Stimulated activated CD4-positive, alpha-beta T cell treated with anti-CD3 and anti-CD28 coated beads, Interleukin-4, amount 100 ng/mL, for 1 hour (primary cell): ENCODE measurements at places on chromosomes 12 and 14.

- no peak for DNase-seq
These were observed 83.1 kb downstream of the KICS2 start for GRCh38 chr12:64139021-64139420.

GRCh38 chr14:74377976-74378690, 29.9 kb downstream of the VRTN start:
- DNase-seq, result no peak

GRCh38 chr14:104187121-104187889, 48.9 kb downstream of the KIF26A start:
- no peak for DNase-seq

DNA sequence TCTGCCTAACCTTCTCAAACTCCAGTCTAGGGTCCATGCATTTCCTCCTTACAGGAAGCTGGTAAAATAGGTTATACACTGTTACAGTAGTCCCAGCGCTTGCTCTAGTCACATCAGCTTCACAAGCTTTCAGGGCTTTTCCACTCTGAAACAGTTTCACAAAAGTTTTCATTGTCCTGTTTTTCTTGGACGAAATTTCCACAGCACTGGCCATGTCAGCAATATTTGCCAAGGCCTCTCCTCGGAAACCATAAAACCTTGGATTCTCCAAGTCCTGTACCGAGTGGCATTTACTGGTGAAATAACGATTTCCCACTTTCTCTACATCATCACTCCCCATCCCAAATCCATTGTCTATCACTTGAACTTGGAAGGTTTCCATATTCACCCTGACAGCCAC, 2.1 kb downstream of the MLH3 start:
- no peak for DNase-seq

DNA sequence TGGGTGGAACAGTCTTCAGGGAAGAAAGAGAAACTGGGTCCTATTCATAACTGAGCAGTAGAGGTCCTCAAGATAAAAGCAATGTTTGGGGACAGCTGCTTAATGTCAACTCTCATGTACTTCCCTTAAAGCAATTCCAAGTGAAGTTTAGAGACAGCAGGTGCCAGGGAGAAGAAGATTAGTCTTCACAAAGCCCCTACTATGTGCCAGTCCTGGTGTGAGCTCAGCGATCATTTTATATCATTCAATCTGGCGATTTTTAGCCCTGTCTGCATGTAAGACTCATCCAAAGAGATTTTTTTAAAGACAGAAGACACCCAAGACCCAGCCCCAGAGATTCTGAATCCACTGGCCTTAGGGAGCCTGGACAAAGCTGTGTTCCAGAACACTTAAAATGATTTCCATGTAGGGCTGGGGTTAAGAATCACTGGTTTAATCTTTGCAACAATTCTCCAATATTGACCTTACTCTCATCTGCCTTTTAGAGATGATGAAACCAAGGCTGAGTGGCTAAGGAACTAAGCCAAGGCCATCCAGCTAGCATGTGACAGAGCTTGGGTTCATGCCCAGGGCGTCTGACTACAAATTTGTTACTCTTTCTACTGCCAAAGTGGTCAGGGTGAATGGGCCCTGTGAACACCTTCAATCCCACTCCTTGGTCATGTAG, 404.5 kb upstream of the TBX3 start:
- DNase-seq, result no peak

GRCh38 chr12:31773223-31773750, 44.5 kb upstream of the AMN1 start:
- DNase-seq, result no peak

DNA sequence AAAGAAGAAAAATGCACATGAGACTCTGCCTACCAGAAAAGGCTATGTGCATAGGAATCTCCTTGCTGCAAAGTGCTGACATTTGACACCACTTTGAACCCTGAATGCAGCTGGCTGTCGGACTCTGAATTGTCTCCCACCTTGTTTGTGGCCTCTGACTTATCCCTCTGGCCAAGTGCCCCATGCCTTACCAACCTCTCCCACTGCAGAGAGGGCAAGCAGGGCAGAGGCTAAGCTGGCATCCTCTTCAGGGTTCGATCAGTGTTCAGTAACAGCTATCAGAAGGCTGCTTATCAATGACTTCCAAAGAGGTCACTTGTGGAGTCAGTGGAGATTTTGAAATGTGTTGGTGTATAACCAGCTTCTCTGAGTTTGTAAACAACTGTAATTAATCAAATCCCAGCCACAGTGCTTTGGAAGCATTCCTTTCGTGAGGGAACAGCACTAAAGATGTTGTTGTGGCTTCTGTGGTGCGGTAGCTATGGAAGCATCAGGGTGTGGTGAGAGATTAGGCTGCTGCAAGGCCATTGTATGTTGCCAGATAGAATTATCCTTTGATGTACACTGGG, 22.6 kb upstream of the BMP4 start:
- no peak for DNase-seq

DNA sequence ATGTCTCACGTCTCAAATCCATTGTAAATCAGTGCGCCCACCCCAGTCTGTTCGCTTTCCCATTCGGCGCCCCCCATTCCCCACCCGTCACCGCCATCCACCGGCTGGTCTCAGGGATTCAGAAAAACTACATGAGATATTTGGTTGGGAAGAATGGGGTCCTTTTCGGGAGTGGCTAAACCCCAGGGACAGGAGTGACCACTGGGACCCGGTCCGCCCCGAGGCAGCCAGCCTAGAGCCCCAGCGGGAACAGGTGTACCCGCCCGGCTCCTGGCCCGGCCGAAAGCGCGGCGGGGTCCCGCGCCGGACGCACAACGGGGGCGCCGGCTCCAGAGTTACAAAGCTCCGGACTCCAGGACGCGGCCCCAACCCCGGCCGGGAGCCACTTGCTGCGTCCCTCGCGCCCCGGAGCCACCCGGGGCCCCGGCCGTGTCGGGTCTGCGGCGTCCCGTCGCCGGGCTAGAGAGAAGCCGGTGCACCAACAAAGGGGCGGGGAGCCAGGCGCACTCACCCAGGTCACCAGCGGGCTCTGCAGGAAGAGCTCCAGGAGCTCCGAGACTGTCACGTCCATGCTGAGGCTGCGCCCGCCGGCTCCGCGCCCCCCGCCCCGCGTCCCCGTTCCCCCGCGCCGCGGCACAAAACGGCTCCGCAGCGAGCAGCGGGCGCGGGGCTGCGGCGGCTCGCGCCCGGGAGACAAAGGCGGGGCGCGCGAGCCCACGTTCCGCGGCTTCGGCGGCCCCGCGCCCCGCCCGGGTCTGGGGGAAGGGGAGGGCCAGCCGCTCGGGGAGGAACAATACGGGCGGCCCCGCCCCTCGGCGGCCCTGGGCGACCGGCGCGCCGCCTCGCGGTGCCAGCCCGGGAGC, at the start of gene CCDC88C:
TSS of gene CCDC88C (minus strand) at position 701 of the 863 bp plus-strand sequence. CDS start at position 571, 130 bp downstream.
- DNase-seq, result peak; percentile 84

GRCh38 chr12:112107306-112108201, 1.0 kb downstream of the NAA25 start:
- DNase-seq, result peak; percentile 28

- DNase-seq, result no peak
These were observed 9.8 kb downstream of the BEGAIN start for GRCh38 chr14:100577321-100577985.

GRCh38 chr14:20846560-20846959, 43.9 kb upstream of the RNASE1 start:
- DNase-seq, result no peak

- DNase-seq, result no peak
These were observed 120.0 kb downstream of the SCARB1 start for GRCh38 chr12:124743479-124744272.

DNA sequence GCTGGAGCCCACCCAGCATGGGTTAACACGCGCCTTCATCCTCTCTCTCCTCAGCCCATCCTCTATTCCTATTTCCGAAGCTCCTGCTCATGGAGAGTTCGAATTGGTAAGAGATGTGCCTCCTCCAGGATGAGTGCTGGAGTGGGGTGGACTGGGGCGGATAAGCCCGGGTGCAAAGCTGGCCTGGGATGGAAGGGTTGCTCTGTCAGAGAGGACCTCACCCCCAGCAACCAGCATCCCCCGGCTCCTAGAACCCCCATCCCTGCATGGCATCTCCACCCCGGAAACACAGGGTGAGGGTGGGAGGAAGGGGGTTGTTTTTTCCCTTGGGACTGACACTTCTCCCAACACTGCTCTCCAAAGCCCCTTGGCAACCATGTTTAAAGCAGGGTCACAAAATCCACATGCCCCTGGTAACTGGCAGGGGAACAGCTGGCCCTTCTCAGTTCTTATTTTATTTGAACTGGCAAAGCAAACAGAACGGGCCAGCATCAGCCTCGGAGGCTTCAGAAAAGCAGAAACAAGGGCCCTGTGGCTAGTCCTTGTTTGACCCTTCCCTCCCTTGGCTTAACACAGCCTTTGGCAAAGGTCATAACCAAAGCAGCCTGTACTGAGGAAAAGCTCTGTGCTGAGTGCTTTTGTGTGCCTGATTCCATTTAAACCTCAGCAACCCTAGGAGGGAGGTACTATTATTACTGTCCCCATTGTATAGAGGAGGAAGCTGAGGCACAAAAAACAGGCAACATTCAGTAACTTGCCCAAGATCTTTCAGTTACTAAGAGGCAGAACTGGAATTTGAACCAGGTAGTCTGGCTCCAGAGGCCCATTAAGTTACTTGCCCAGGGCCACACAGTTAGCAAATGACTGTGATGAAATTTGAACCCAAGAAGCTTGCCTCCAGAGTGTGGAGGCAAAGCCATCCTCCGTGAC, 4.2 kb downstream of the GSTZ1 start:
- no peak for DNase-seq
